ENCODE measurements at places on chromosomes 5 and 9. TPM values are rescaled to one million over a fixed set of nuclear protein-coding genes. Genes with fewer than 3 reads are reported as not detected.

- H3K27ac ChIP-seq = no peak overlapping the region
- H3K36me3 ChIP-seq = no peaks in the 10 kb centered on the region
- peaks cover 2% of the 10 kb centered on the region for H3K4me1 ChIP-seq
- peaks cover 48% of the 10 kb centered on the region for H3K27me3 ChIP-seq
- H3K4me3 ChIP-seq = no peak overlapping the region
Measured at GRCh38 chr5:35956429-35956828, 18.0 kb upstream of the CAPSL start.

Gene CDH10
- total RNA-seq = not detected

GRCh38 chr5:129438322-129438721 lies 21.8 kb upstream of the ADAMTS19 start:
- H3K27ac ChIP-seq = no peak overlapping the region
- H3K4me3 ChIP-seq = no peak overlapping the region
- no peaks in the 10 kb centered on the region for H3K27me3 ChIP-seq
- H3K36me3 ChIP-seq = no peaks in the 10 kb centered on the region
- no peaks in the 10 kb centered on the region for H3K4me1 ChIP-seq

DNA sequence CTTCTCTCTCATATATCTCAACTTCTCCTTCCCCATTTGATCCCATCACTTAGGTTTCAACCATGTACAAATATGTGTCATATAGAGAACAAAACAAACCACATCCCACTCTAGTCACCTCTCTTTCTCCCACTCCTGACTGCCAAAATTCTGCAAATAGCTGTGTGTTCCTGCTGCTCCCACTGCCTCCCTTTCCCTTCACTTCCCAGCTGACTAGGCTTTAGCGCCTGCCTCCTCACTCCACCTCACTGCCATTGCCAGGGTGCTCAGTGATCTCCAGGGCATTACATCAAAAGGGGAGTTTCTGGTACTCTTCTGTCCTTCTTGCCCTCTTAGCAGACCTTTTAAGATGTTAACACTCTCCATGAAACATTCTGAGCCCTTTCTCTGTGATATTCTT lies 675.4 kb upstream of the DMAC1 start:
- no peak overlapping the region for H3K27ac ChIP-seq
- no peak for DNase-seq

Gene CKMT2
- not detected for total RNA-seq

Gene PCDHGB5
- 0.12 TPM for total RNA-seq

Gene SEC16A
- total RNA-seq = 44.1 TPM

Gene C9orf50
- not detected for total RNA-seq

- no peaks in the 10 kb centered on the region for H3K36me3 ChIP-seq
- no peak overlapping the region for H3K27ac ChIP-seq
- no peak for DNase-seq
- H3K27me3 ChIP-seq = no peaks in the 10 kb centered on the region
- no peak overlapping the region for H3K4me3 ChIP-seq
Measured at GRCh38 chr9:120625222-120625621, 45.3 kb upstream of the CDK5RAP2 start.

Gene PLAC8L1
- total RNA-seq = 0.36 TPM

- H3K4me1 ChIP-seq = peaks cover 23% of the 10 kb centered on the region
- no peaks in the 10 kb centered on the region for H3K27me3 ChIP-seq
- H3K4me3 ChIP-seq = no peak overlapping the region
- no peak for DNase-seq
Measured at GRCh38 chr5:68709239-68709638, 384.6 kb upstream of the SLC30A5 start.

Gene AK8
- not detected for total RNA-seq

- H3K4me1 ChIP-seq = no peaks in the 10 kb centered on the region
- no peaks in the 10 kb centered on the region for H3K27me3 ChIP-seq
- no peak for DNase-seq
- peaks cover 8% of the 10 kb centered on the region for H3K36me3 ChIP-seq
- H3K4me3 ChIP-seq = no peak overlapping the region
- no peak overlapping the region for H3K27ac ChIP-seq
Measured at GRCh38 chr5:181265092-181265671, 4.2 kb upstream of the TRIM52 start.

DNA sequence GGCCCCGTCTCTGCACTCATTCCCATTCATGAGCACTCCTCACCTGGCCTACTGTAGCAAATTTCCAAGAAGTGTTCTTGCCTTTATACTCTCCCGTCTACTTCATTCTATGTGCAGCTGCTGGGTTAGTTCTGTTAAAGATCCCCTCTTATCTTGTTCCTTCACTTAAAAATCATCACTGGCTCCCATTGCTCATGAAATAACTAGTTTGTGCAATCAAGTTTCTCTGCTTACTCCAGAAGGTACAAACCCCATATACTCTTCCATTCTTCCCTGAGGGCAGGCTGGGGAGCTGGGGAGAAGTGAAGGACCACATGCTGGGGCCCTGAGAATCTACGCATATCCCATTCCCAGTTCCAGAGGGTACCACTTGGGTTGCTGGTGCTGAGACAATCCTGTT lies 84.4 kb upstream of the KLF9 start:
- peaks cover 4% of the 10 kb centered on the region for H3K27me3 ChIP-seq
- DNase-seq = no peak
- no peak overlapping the region for H3K27ac ChIP-seq
- no peak overlapping the region for H3K4me3 ChIP-seq

Gene PCYOX1L
- 21.0 TPM for total RNA-seq

Gene PIP5K1B
- 0.42 TPM for total RNA-seq

- H3K4me3 ChIP-seq = no peak overlapping the region
- H3K4me1 ChIP-seq = peaks cover 8% of the 10 kb centered on the region
- no peak overlapping the region for H3K27ac ChIP-seq
- no peaks in the 10 kb centered on the region for H3K27me3 ChIP-seq
- H3K36me3 ChIP-seq = peaks cover 68% of the 10 kb centered on the region
- no peak for DNase-seq
Measured at GRCh38 chr5:157362982-157363381, 97.0 kb upstream of the NIPAL4 start.
